ENCODE measurements at places on chromosomes 4 and X.

- DNase-seq = no peak
These were observed 421.4 kb upstream of the DIPK2B start for GRCh38 chrX:45622042-45622423.

- DNase-seq = no peak
These were observed 38.6 kb downstream of the UNC5C start for GRCh38 chr4:95510145-95510544.

- DNase-seq = peak; percentile 67
These were observed 28.1 kb downstream of the ANK2 start for GRCh38 chr4:113077575-113077974.

- DNase-seq = peak; percentile 4
These were observed 434.7 kb downstream of the PACRGL start for GRCh38 chr4:21134994-21135393.

DNA sequence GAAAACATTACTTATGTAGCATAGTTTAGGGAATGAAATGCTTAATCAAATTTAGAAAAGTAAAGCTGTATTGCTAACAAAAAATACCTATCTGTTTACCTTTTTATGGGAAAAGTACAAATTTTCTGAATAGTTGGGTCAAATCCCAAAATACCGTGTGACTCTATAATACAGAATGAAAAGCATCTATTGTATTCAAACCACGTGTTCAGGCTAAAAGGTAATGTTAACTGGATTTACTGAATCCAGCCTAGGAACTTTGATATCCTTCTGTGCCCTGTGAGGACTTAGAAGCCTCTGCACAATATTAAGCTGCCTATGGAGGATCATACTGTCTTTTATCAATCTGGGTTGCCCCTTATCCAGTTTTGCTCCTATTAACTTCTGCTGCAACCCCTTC is 36.3 kb upstream of the AGA start:
- no peak for DNase-seq

- no peak for DNase-seq
These were observed 97.1 kb downstream of the REELD1 start for GRCh38 chr4:146311238-146311970.

- DNase-seq = no peak
These were observed 46.8 kb downstream of the TMEM165 start for GRCh38 chr4:55442541-55442940.

GRCh38 chr4:175385797-175386196 is 426.3 kb downstream of the GPM6A start:
- no peak for DNase-seq

- no peak for DNase-seq
These were observed 52.3 kb downstream of the KIAA0232 start for GRCh38 chr4:6834867-6835266.

- DNase-seq = no peak
These were observed 46.2 kb downstream of the PCDH19 start for GRCh38 chrX:100363896-100364295.

DNA sequence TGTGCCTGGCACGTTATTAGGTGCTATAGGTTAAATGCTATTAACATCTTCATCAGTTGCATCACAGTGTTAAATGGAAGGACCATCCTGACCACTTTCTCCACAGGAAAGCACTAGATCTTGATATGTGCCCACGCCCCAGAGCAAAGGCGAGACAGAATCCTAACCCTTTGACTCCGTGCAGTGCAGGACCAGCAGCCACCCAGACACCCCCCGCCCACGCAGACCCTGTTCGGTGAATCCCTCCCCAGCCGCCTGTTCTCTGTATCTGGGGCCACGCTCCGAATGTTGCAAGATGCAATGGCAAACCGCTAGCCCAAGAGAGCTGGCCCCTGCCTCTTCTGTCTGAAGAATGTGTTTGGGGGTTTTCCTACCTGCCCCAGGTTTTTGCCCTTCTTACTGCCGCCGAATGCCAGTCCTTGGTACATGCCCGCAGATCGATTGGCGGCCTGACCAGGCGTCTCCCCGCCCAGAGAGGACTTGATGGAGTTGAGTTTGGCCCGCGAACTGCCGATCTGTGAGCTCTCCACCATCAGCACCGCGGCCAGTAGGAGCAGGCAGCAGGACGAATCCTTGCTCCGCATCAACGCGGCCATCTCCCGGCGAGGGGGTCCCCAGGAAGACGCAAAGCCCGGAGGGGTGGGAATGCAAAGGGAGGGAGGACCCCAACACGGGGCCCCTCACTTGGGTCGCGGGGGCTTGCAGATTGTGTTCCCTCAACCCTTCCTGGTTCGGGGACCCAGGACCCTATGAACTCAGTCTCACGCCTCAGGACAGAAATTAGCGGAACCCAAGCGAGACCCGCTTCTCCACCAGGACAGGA is 906 bp downstream of the DKK2 start:
- no peak for DNase-seq

- DNase-seq = no peak
These were observed 60.9 kb downstream of the AASDH start for GRCh38 chr4:56326363-56326762.

- no peak for DNase-seq
These were observed 320.3 kb downstream of the STK32B start for GRCh38 chr4:5371415-5372190.

- DNase-seq = no peak
These were observed 118.8 kb downstream of the GATB start for GRCh38 chr4:151641983-151642382.

GRCh38 chr4:186957952-186958555 is 234.4 kb upstream of the FAT1 start:
- no peak for DNase-seq

DNA sequence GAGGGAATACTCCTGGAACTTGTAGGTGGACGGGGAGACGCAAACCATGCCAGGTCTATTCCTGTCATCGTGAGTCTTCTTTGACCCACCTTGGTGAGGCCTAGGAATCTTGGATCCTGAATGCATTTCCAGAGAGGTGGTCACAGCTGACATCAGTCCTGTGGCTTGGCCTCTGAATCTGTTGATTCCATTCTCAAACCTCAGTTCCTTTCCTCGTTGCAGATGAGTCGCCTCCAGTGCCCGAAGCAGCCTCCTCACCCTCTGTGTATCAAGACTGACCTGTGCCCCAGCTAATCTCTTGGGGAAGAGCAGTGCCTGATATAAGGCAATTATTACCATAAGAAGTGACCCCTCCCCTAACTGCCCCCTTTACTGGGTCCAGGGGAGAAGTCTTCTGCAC is 118.1 kb downstream of the SMIM20 start:
- DNase-seq = no peak

Data from SHP77 treated with DMSO at 0.1 percent for 48 hours (cell line).